HS-5 (cell line): ENCODE measurements at places on chromosomes 12 and 14.

GRCh38 chr14:75543786-75544185 is 21.5 kb downstream of the BATF start:
- DNase-seq, result no peak

DNA sequence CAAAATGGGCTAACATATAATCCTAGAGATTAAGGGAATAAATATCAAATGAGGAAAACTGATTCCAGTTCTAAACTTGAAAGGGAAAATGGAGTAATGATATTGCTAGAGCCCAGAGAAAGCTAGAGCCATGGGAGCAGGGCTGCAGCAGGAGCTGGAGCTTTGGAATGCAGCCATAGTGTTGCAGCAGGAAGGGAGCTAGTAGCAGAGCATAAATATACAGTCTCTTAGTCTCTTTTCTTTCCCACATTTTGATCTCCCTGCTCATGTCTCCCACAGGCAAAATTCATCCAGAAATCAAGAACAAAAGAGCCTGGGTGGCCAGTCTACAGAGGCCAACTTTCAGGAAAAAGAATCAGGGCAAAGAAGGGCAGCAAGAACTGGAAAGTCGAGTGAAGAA is 253.7 kb downstream of the ATXN7L3B start:
- DNase-seq, result no peak

DNA sequence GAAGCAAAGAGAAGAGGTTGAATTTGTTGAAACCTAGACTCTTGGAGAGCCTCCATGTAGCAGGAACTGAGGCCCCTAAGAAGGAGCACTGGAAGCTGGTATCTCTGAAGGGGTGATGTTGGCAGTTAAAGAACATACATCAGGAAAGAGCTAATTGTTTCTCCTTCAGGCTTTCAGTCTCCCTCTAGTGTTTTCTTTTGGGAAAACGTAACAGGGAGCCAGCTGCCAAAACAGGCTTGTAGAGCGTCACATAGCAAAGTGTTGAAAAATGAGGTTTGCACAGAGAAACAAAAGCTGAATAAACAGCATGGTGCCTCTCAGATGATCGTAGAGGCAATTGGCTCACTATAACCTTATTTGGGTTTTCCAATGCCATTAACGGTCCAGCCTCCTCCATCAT is 46.9 kb upstream of the CAND1 start:
- no peak for DNase-seq

DNA sequence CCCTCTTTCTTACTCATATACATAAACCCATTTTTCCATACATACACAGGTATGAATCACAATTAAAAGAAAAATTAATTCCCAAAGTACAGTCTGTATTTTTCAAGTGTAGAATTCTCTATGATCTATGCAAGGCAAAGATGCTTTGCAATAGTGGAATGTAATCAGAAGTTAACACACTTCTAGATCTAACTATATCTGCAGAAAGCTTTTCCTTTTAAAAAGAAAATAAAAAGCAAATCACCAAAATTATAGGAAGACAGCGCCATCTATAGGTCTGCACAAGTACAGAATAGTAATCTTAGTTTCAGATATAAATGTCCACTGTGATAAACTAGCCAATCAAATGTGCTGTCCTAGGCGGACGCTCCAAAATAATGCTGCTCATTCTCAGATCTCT is 22.0 kb downstream of the SLC25A21 start:
- DNase-seq, result no peak

- DNase-seq, result no peak
These were observed 744 bp downstream of the ATP5MC2 start for GRCh38 chr12:53674977-53675700.

- DNase-seq, result no peak
These were observed 29.8 kb downstream of the NCOR2 start for GRCh38 chr12:124537525-124538193.

GRCh38 chr12:13377698-13378097 is 181.2 kb downstream of the EMP1 start:
- DNase-seq, result no peak

- no peak for DNase-seq
These were observed 97.9 kb upstream of the USP44 start for GRCh38 chr12:95648990-95649791.

DNA sequence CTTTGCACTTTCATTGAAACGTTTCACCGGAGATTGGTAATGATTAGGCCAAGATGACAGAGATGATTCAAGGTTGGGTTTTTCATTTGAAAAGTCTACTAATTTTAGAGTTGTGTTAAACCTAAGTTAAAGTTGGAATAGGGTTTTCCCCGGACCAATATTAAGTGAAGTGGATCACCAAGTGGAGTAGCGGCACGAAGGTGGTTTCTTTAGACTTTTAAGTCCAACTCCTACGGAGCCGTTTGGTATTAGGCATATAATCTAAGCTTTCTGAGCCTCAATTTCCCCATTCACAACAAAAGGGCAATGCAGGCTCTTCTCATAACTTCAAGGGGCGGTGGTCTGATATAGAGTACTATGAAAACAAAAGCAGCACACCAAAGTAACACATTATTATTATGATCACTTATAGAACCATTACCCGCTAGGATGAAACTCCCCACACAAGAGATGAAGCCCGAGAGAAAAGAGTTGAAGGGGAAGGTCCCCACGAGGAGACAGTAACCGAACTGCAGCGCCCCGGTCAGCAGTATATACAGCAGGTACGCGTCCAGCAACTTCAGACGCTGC is 413 bp downstream of the DAD1 start:
- DNase-seq, result no peak

DNA sequence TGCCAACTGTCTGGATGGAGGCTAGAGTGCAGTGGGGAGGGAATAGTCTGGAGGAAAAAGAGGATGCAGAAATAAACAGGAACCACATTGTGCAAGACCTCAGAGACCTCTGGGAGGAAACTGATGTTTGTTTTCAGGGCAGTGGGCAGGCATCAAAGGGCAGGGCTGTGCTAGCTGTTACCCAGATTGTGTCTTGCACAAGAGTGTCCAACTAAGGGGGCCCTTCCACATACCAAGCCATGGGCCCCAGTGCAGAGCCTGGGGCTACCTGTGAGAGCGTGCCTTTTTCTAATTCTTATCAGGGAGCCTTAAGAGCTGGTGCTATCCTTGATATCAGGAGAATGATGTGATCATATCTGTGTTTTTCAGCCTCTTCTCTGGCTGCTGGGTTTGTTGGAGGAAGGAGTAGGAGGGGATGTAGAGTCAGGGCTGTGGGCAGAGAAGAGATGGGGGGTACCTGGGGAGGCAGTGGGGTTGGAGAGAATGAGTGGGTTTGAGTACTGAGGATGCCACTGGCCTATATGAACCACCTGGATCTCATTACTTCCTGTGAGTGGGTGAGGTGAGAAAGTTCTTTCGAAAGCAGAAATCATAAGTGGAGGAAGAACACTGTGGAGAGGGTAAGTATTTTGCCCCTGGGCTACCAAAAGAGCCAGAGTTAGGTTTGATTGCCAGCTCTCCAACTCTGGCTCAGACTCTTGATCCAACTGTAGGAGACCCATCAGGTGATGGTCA is 259.2 kb upstream of the CRY1 start:
- no peak for DNase-seq

GRCh38 chr12:48017496-48017895 is 13.2 kb upstream of the COL2A1 start:
- DNase-seq, result no peak

DNA sequence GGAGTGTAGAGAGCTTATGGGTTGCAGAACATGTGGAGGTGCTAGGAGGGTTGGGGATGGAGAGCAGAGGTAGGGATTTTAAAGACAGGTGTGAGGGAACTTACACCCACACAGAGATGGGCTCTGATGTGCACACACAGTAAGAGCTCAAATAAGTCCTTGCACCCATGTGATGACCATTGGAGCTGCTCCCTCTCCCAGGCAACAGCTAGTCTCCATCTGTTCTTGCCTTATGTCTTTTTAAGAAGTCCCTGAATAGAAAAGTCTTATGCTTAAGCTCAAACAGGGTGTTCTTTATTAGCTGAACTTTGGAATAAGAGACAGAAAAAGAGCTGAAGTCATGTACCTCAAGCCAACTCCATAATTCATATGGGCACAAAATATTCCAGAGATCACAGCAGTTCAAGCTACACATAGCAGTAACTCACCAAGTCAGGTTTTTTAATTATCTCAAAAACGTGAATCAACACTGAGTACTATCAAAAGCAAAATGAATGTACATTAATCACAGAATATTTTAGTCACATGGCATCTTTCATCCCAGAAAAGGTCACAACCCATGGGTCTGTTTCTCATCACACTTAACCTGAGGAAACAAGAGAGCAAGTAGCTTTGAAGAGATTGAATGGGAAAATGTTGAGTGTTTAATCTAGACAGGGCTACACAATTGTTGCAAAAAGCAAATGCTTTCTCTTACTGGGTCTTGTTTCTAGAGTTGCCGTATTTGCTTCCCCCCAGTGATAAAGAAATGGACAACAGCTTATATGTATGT is 1513.6 kb upstream of the SEL1L start:
- DNase-seq, result no peak

- no peak for DNase-seq
These were observed 17.7 kb upstream of the PLEK2 start for GRCh38 chr14:67429510-67430205.
